Psoas muscle (tissue), 8 donors: ENCODE measurements at places on chromosomes 16 and 17.

GRCh38 chr17:27506348-27507218 is 50.3 kb downstream of the KSR1 start:
- DNase-seq: no peak

GRCh38 chr16:58393138-58393504 is 850 bp downstream of the GINS3 start:
- no peak for DNase-seq

DNA sequence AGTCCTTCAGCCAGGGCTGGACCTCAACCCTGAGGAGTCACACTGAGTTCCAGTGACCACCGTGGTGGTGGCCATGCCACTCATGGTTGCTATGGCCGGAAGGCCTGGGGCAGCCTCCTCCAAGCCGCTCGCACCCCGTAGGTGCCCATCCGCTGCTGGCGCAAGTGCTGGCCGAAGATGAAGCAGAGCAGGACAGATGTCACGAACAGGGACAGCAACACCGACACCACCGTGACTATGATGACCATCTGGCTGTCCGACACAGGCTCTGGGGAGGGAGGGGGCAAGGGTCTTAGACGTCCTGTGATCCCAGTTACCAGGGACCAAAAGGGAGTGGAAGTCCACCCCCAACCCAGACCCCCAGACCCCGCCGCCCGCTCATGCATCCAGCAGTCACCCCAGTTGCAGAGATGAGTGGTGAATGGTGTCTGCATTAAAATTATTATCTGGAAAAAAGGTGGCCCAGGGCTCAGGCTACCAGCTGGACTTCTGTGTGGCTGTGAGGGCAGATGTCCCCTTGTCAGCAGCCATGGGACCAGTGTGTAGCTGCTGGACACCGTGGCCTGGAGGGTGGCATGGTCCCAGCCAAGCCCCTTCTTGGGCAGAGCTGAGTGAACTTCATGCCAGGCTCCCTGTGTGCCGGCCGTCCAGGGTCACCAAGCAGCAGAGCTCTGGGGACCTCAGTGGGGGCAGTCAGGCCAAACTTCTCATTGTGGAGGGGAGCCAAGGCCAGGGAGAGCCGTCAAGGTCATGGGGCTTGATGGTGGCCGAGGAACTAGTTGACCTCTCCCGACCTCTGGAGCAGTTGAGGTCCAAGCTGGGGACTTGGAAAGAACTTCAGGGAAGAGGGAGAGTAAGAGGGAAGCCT is 4.7 kb downstream of the PRR29 start:
- no peak for DNase-seq

DNA sequence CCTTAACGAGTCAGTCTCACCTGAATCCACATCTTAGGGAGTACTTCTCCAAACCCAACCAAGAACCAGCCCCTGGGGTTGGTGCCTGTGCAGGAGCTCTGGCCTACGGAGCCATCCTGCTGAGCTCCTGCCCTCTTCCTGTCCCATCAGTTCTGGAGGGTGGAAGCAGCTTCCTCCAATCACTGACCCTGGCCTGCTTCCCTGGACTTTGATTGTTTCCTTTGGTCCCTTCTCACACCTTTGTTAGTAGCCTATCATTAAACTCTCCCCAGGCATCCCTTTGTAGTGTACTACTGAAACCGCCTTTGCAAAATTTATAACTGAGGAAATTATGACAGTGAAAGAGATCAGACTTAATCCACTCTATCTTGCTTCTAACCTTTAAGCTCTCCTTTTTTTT is 21.1 kb upstream of the C16orf87 start:
- no peak for DNase-seq

DNA sequence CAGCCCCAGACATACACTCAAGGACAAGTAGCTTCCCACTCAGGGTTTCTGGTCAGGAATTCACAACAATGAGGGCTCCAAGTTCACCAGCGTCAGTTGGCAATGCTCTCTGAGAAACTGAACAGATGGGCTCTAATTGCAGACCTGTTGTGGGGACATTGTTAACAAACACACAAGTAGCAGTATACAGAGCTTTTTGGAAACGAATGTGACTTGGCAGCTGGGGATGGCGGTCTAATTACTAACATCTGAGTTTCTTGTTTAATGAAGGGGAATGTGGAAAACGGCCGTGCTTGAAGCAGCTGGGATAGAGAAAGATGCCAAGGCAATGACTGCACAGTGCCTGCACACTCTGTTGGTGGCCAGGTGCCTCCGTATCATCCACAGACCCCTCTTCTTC is 316.1 kb upstream of the IRX3 start:
- no peak for DNase-seq

GRCh38 chr16:6993544-6993943 is 339.1 kb upstream of the RBFOX1 start:
- DNase-seq: no peak

DNA sequence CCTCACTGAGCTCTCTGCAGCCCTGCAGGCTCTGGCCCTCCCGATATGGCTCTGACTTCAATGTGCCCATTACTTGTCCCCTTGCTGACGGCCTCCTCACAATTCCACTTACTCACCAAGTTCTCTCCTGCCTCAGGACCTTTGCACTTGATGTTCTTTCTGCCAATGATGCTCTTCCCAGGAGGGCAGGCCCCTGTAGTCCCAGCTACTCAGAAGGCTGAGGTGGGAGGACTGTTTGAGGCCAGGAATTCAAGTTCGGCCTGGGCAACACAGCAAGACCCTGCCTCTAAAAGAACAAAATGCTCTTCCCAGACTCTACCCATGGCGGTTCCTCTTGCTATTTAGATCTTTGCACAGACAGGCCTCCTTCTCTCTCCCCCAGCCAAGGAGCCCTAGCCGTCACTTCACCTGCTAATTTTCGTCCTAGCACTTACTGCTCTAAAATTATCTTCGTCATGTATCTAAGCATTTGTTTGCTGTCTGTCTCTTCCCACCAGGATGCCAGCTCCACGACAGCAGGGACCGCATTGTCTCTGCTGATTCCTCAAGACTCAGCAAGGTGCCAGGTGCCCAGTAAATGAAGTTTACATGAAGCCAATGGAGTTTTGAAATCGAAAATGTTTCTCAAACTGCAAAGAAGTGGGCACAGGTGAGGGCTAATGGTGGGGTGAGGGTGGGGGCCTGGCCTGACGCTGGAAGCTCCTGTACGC is 626 bp upstream of the RAI1 start:
- no peak for DNase-seq

- DNase-seq: no peak
These were observed 4.2 kb downstream of the CDR2 start for GRCh38 chr16:22370038-22370820.

GRCh38 chr17:16929035-16929680 is 42.8 kb downstream of the TNFRSF13B start:
- no peak for DNase-seq

DNA sequence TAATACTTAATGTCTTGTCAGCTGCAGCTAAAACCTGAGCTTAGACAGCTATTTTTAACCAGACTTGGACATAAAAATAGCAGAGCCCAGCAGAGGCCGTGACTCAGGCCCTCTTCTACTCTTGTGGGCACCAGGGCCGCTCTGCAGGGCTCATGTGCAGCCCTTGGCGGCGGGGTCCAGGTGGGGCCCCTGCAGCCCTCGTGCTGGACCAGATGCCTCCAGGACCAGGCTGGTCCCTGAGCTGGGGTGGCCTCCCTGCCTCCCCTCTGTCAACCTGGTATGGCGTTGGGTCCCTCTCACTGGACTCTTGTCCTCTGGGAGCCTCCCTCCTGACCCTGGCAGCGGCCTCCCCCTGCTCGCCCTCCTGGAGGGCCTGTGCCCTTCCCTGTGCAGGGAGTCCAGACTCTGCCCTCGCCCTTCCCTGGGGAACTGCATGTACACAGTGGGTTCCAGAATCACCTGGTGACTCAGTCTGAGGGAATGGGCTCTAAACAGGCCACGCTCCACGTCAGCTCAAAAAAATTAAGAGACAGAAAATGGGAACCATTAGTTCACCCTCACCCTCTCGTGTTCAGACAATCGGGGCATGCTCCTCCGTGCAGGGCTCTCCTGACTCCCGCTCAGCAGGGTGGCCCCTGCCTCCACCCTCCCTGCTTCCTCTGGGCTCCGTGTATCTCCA is 9.7 kb downstream of the CDK5R1 start:
- peak; percentile 51 for DNase-seq

DNA sequence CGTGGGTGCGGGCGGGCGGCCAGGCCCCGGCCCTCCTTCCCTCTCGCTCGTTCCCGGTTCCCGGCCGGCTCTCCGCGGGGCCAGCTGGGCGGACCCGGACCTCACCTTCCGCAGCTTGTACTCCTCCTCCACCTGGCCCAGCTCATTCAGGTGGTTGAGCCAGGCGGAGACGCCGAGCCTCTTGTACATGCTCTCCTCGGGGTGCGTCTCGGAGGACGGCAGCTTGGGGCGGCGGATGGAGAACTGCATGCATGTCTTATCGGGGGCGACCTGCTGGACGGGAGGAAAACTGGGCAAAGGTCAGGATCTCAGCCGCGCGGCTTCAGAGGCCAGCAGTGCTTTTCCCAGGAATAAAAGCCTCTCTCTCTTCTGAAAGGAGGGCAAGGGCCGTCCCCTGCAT is 85.4 kb downstream of the TBC1D16 start:
- DNase-seq: no peak

- no peak for DNase-seq
These were observed 77.4 kb upstream of the TOB1 start for GRCh38 chr17:50943575-50943933.

DNA sequence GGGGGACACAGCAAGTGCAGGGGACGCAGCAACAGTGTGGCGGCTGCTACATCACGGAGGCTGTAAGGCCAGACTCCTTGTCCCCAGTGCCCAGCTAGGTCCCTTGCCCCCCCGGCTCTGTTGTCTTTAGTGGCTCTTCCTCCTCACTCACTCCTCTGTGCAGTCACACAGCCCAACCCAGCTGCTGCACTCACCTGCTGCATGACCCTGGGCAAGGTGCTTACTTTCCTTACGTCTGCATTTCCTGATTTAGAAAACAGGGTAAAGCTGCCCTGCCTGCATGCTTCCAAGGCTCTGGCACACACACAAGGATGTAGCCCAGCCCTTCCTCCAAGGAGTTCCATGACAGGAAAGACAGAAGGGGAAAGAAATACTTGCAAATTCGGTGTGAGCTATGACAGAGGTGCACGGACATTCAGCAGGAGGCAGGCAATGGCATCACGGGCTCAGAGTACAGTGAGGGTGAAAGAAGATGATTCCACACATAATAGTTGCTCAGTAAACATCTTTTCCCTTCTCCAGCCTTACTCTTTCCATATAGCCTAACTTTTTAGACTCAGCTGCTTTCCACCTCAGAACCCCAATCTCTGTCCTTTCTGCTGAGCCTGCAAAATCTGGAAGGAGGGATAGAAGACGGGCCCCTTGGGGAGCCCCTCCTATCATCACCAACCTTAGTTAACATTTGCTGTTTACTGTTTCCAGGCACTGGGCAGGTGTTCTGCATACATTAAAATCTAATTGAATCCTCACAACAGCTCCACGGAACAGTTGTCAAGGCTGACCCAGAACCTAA is 150.9 kb downstream of the MRM1 start:
- DNase-seq: peak; percentile 20

GRCh38 chr16:55284718-55285099 is 39.3 kb upstream of the IRX6 start:
- no peak for DNase-seq

GRCh38 chr17:35793257-35793656 is 2.2 kb downstream of the MMP28 start:
- DNase-seq: no peak

DNA sequence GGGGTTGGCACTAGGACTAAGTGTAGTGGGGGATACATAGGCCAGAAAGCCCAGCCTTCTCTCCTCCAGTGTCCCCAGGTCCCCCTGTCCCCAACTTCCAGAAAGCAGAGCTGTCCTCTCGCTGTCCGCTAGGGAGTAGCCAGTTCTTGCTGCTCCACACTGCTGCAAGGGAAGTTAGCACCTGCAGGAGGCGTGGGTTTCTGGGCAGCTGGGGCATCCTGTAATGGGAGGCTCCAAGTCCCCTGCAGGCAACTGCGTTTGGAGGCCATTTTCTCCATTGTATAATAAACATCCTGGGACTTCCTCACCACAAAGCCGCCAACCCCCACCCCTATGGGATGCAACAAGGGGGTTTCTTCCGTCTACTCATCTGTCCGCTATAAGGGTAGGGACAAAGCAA is 1.7 kb downstream of the RPRML start:
- no peak for DNase-seq

GRCh38 chr16:79580453-79581191 is 19.9 kb downstream of the MAF start:
- no peak for DNase-seq

GRCh38 chr17:44095647-44096496 is 25.3 kb downstream of the G6PC3 start:
- DNase-seq: peak; percentile 68

GRCh38 chr16:52498328-52499059 is 48.4 kb downstream of the TOX3 start:
- no peak for DNase-seq

DNA sequence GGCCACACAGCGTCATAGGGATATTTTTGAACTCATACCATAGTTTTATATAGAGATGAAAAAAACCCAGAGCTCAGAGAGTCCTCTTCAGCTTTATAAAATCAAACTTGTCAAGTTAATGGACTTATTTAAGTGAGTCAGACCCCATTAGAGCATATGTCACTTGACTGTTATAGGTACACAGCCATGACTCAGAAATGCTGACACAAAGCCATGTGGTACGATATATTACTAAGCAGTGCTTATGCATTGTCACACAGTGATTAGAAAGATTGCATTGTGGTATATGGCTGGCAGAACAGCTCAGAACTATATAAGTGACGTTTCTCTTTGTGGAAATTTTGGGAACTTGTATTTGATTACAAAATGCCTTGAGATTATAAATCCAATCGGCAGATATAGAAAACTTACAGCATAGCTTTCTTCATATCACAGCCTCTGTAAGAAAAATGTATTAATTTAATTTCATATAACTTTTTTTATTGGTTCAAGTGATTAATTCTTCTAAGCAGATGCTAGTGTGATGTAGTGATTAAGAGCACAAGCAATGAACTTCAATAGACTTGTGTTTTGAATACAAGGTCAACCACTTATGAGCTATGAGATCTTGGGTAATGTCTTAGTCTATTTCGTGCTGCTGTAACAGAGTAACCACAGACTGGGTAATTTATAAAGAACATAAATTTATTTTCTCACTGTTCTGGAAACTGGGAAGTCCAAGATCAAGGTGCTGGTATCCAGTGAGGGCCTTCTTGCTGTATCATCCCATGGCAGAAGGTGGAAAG is 25.8 kb upstream of the GINS3 start:
- DNase-seq: no peak

- DNase-seq: no peak
These were observed 28.8 kb downstream of the USP22 start for GRCh38 chr17:21013983-21014382.
